Activated T-helper 1 cell treated with anti-CD3 and anti-CD28 coated beads, Interleukin-12 subunit alpha, Interleukin-12 subunit beta, Interleukin-2, Interleukin-4 antibody, amounts not matched to agents 30 ng/mL and 10 ng/mL and 1 ng/mL, durations not matched to agents 14 hours and 24 hours and 36 hours (primary cell): ENCODE measurements at places on chromosomes 3 and 15. TPM values are rescaled to one million over a fixed set of nuclear protein-coding genes. Genes with fewer than 3 reads are reported as not detected.

ROBO1 gene
- 0.02 and 0.16 TPM in 2 replicates for total RNA-seq

MINAR1 gene
- 0.60 and 0.93 TPM in 2 replicates for total RNA-seq

TNK2 gene
- total RNA-seq = 126 and 127 TPM in 2 replicates

RTP4 gene
- total RNA-seq = 3.4 and 4.0 TPM in 2 replicates

PLSCR1 gene
- 98.9 and 101 TPM in 2 replicates for total RNA-seq

RPS17 gene
- total RNA-seq = 2,478 and 2,503 TPM in 2 replicates

CFAP161 gene
- not detected in 2 replicates for total RNA-seq

MST1R gene
- 1.6 and 2.5 TPM in 2 replicates for total RNA-seq

GABRA5 gene
- not detected in 2 replicates for total RNA-seq

SLC28A2 gene
- total RNA-seq = not detected in 2 replicates

CCR8 gene
- 7.1 and 8.9 TPM in 2 replicates for total RNA-seq

IQCF5 gene
- not detected in 2 replicates for total RNA-seq

CMTM6 gene
- 94.2 and 96.4 TPM in 2 replicates for total RNA-seq

OR5K2 gene
- not detected in 2 replicates for total RNA-seq

GABRR3 gene
- total RNA-seq = not detected in 2 replicates

ZNF860 gene
- 0.34 and 0.81 TPM in 2 replicates for total RNA-seq

PPP1R14D gene
- not detected in 2 replicates for total RNA-seq

PCNP gene
- 182 and 190 TPM in 2 replicates for total RNA-seq

GUCA1C gene
- not detected in 2 replicates for total RNA-seq

LMAN1L gene
- 0.75 and 0.93 TPM in 2 replicates for total RNA-seq

CPB1 gene
- total RNA-seq = not detected in 2 replicates

OXTR gene
- total RNA-seq = 1.0 and 1.2 TPM in 2 replicates

DNAJA4 gene
- 68.4 and 70.8 TPM in 2 replicates for total RNA-seq

LRRIQ4 gene
- 0.10 and 0.12 TPM in 2 replicates for total RNA-seq

SEMA6D gene
- total RNA-seq = not detected in 2 replicates

RHOA gene
- total RNA-seq = 376 and 381 TPM in 2 replicates

PSTPIP1 gene
- total RNA-seq = 218 and 226 TPM in 2 replicates

GATM gene
- total RNA-seq = 0.86 and 1.0 TPM in 2 replicates

POLQ gene
- 29.0 and 30.1 TPM in 2 replicates for total RNA-seq

CIDEC gene
- total RNA-seq = not detected in 2 replicates

CHRD gene
- total RNA-seq = not detected in 2 replicates

SPINK8 gene
- not detected in 2 replicates for total RNA-seq

TRIP4 gene
- 17.5 and 21.7 TPM in 2 replicates for total RNA-seq

EXOG gene
- 20.0 and 21.6 TPM in 2 replicates for total RNA-seq

ST3GAL6 gene
- total RNA-seq = 0.44 and 0.83 TPM in 2 replicates

DUOX2 gene
- total RNA-seq = not detected in 2 replicates

CACNA2D3 gene
- total RNA-seq = not detected in 2 replicates

SRGAP3 gene
- total RNA-seq = 0.54 and 0.61 TPM in 2 replicates

USP8 gene
- total RNA-seq = 66.2 and 66.3 TPM in 2 replicates

MLF1 gene
- total RNA-seq = 0.78 and 0.83 TPM in 2 replicates

RARB gene
- total RNA-seq = not detected in 2 replicates

SUCNR1 gene
- total RNA-seq = not detected in 2 replicates

LRRC2 gene
- total RNA-seq = not detected in 2 replicates

DNAH12 gene
- 0.17 TPM in 1 of 2 replicates, not detected in the other for total RNA-seq

KLHL40 gene
- not detected in 2 replicates for total RNA-seq

TRH gene
- not detected in 2 replicates for total RNA-seq

TMEM212 gene
- total RNA-seq = not detected in 2 replicates

CDAN1 gene
- 24.0 and 26.7 TPM in 2 replicates for total RNA-seq
